Natural killer cell treated with Interleukin-12 subunit alpha and Interleukin-12 subunit beta and Interleukin-15 and Interleukin-18, amount 100 ng/mL, for 72 hours (primary cell): ENCODE measurements at places on chromosomes 11 and 22. TPM values are rescaled to one million over a fixed set of nuclear protein-coding genes. Genes with fewer than 3 reads are reported as not detected.
A peak's percentile ranks its signal among the peaks of the same experiment; 100 is the strongest.

Gene SHISAL1
- not detected for total RNA-seq

Gene LRRC75B
- total RNA-seq = 2.3 TPM

Gene KCNA4
- total RNA-seq = not detected

Gene STIP1
- total RNA-seq = 450 TPM

Gene SYCE3
- total RNA-seq = not detected

Gene RIC3
- 1.4 TPM for total RNA-seq

Gene ANO5
- not detected for total RNA-seq

Gene FIBIN
- not detected for total RNA-seq

Gene BAD
- 29.5 TPM for total RNA-seq

Gene CCND1
- 0.67 TPM for total RNA-seq

GRCh38 chr22:46446799-46447198, 90.6 kb downstream of the CELSR1 start:
- no peak overlapping the region for H3K27ac ChIP-seq
- peaks cover 9% of the 10 kb centered on the region for H3K27me3 ChIP-seq
- no peak overlapping the region for H3K4me3 ChIP-seq

DNA sequence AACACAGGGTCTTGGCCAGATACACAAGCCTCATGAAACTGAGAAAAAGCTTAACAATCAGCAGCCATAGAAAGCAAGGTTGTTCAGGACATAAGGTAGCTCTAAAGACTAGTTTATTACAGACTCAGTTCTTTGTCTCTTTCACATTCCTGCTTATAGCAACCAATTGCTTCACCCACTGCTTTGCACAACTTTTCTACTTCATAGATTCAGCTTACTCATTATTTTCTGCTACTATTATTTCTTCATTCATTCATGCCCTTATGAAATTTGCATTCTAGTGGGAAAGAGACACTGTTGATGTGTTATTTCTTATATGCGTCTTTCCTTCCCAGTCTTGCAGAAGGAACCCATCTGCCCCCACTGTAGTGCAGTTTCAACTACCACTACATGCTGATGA, 4.7 kb downstream of the CCDC34 start:
- peaks cover 7% of the 10 kb centered on the region for H3K4me1 ChIP-seq
- DNase-seq = no peak
- no peak overlapping the region for H3K4me3 ChIP-seq
- H3K27me3 ChIP-seq = no peaks in the 10 kb centered on the region
- no peak overlapping the region for H3K27ac ChIP-seq

- H3K4me1 ChIP-seq = peaks cover 36% of the 10 kb centered on the region
- DNase-seq = no peak
- no peaks in the 10 kb centered on the region for H3K27me3 ChIP-seq
- peak overlapping the region; percentile 98 for H3K27ac ChIP-seq
Observed at GRCh38 chr22:25448435-25449051, 115.9 kb upstream of the GRK3 start.

DNA sequence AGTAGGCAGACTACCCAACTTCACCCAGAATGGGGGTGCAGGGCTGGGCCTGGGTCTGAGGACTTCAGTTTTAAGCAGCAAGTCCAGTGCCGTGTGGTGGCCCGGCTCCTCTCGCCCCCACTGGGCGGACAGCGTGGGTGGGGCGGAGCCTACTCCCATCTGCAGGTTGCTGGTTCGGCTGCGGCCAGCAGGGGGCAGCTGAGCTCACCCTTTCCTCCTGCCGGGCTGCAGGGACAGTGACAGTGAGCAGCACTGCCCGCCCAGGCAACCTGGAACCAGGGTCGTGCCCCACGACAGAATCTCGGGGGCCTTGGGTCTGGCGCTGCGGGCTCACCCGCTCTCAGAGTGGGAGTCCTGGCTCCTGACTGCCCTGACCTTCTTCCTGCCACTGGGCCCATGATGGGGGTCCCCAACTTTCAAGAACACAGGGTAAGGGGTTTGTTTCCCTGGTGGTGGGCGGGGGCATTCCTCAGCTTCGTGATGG, 6.2 kb upstream of the NEAT1 start:
- H3K4me3 ChIP-seq = peak overlapping the region; percentile 98
- H3K36me3 ChIP-seq = no peaks in the 10 kb centered on the region
- H3K27ac ChIP-seq = peak overlapping the region; percentile 99
- peaks cover 48% of the 10 kb centered on the region for H3K4me1 ChIP-seq

GRCh38 chr11:65895482-65895981, 4.7 kb downstream of the FOSL1 start:
- peak overlapping the region; percentile 67 for H3K27ac ChIP-seq
- H3K4me1 ChIP-seq = peaks cover 39% of the 10 kb centered on the region
- H3K36me3 ChIP-seq = peaks cover 7% of the 10 kb centered on the region
- DNase-seq = no peak

- no peak overlapping the region for H3K4me3 ChIP-seq
- H3K4me1 ChIP-seq = no peaks in the 10 kb centered on the region
- no peak for DNase-seq
- no peaks in the 10 kb centered on the region for H3K27me3 ChIP-seq
Observed at GRCh38 chr11:15910761-15911160, 445.6 kb downstream of the SOX6 start.

DNA sequence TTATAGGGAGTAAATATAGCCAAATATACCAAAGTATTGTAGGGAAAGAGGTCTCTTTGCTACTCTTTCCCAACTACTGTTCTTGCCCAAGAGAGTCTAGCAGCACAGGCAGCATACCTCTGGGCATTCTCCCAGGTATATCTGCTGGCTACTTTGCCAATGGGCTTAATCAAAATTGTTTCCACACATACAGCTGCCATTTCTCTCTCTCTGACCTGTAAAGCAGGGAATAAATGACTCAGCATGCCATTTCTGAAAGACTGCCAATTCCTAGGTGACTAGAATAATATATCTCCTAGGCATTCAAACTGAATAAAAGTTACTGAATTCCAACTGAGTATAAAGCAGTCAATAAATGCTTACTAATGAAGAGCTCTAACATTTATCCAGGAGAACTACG, 44.6 kb downstream of the RDX start:
- H3K4me3 ChIP-seq = no peak overlapping the region
- DNase-seq = no peak
- H3K27ac ChIP-seq = no peak overlapping the region
- H3K4me1 ChIP-seq = peaks cover 5% of the 10 kb centered on the region
- H3K36me3 ChIP-seq = peaks cover 10% of the 10 kb centered on the region

- no peaks in the 10 kb centered on the region for H3K36me3 ChIP-seq
- H3K27ac ChIP-seq = peak overlapping the region; percentile 83
- H3K27me3 ChIP-seq = peaks cover 11% of the 10 kb centered on the region
- peaks cover 23% of the 10 kb centered on the region for H3K4me1 ChIP-seq
Observed at GRCh38 chr11:8910649-8911026, 351 bp upstream of the AKIP1 start.

GRCh38 chr11:2991452-2992233, 486 bp downstream of the NAP1L4 start:
- DNase-seq = no peak
- H3K27me3 ChIP-seq = no peaks in the 10 kb centered on the region
- peak overlapping the region; percentile 98 for H3K4me3 ChIP-seq
- peaks cover 8% of the 10 kb centered on the region for H3K36me3 ChIP-seq
- peak overlapping the region; percentile 99 for H3K27ac ChIP-seq

- peak within 1 kb of the TSS; percentile 96 for H3K4me3 ChIP-seq
- H3K27me3 ChIP-seq = no peaks in the 10 kb centered on the region
- H3K27ac ChIP-seq = peak within 1 kb of the TSS; percentile 97
- H3K36me3 ChIP-seq = peaks cover 8% of the 10 kb centered on the region
Observed at GRCh38 chr11:235997-236773, at the start of gene SIRT3. TSS of gene SIRT3 (minus strand) at chr11:236342. CDS start at chr11:236328, 14 bp downstream.

GRCh38 chr11:45440111-45440510, 154.0 kb upstream of the SYT13 start:
- H3K36me3 ChIP-seq = peaks cover 6% of the 10 kb centered on the region
- peaks cover 16% of the 10 kb centered on the region for H3K27me3 ChIP-seq
- H3K4me1 ChIP-seq = no peaks in the 10 kb centered on the region
- no peak overlapping the region for H3K27ac ChIP-seq
- H3K4me3 ChIP-seq = no peak overlapping the region

GRCh38 chr22:47997052-47997590, 1234.7 kb downstream of the TBC1D22A start:
- no peaks in the 10 kb centered on the region for H3K27me3 ChIP-seq

GRCh38 chr11:57203359-57203758, 21.6 kb downstream of the LRRC55 start:
- no peak for DNase-seq
- no peak overlapping the region for H3K4me3 ChIP-seq
- H3K27me3 ChIP-seq = peaks cover 24% of the 10 kb centered on the region
- H3K4me1 ChIP-seq = no peaks in the 10 kb centered on the region
- no peaks in the 10 kb centered on the region for H3K36me3 ChIP-seq
- H3K27ac ChIP-seq = no peak overlapping the region

DNA sequence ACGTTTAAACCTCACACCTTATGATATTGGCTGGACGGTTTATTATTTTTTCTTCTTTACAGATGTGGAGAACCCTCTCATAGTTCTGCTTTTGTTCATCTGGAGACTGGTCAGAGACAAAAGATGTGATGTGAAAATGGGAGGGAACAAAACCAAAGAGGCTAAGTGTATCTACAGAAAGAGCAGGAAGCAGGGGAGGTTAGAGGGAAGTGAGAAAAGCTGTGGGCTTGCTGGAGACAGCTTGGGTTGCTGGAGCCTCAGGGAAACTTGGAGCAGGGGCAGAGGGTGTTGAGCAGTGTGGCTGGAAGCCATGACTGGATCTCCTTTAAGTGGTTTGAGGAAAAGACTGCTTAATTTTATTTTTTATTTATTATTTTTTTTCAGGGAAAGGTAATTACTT, 79.0 kb upstream of the SNX19 start:
- no peak for DNase-seq
- H3K4me1 ChIP-seq = no peaks in the 10 kb centered on the region
- H3K36me3 ChIP-seq = no peaks in the 10 kb centered on the region
- no peak overlapping the region for H3K27ac ChIP-seq

GRCh38 chr11:59226396-59226795, 13.7 kb upstream of the MPEG1 start:
- DNase-seq = no peak
- peaks cover 9% of the 10 kb centered on the region for H3K4me1 ChIP-seq
- H3K27me3 ChIP-seq = peaks cover 18% of the 10 kb centered on the region
- no peak overlapping the region for H3K4me3 ChIP-seq
- H3K27ac ChIP-seq = no peak overlapping the region

- no peak for DNase-seq
- no peaks in the 10 kb centered on the region for H3K4me1 ChIP-seq
- no peak overlapping the region for H3K27ac ChIP-seq
- peaks cover 9% of the 10 kb centered on the region for H3K27me3 ChIP-seq
- H3K36me3 ChIP-seq = no peaks in the 10 kb centered on the region
- no peak overlapping the region for H3K4me3 ChIP-seq
Observed at GRCh38 chr11:44365616-44366015, 55.7 kb upstream of the ALX4 start.

DNA sequence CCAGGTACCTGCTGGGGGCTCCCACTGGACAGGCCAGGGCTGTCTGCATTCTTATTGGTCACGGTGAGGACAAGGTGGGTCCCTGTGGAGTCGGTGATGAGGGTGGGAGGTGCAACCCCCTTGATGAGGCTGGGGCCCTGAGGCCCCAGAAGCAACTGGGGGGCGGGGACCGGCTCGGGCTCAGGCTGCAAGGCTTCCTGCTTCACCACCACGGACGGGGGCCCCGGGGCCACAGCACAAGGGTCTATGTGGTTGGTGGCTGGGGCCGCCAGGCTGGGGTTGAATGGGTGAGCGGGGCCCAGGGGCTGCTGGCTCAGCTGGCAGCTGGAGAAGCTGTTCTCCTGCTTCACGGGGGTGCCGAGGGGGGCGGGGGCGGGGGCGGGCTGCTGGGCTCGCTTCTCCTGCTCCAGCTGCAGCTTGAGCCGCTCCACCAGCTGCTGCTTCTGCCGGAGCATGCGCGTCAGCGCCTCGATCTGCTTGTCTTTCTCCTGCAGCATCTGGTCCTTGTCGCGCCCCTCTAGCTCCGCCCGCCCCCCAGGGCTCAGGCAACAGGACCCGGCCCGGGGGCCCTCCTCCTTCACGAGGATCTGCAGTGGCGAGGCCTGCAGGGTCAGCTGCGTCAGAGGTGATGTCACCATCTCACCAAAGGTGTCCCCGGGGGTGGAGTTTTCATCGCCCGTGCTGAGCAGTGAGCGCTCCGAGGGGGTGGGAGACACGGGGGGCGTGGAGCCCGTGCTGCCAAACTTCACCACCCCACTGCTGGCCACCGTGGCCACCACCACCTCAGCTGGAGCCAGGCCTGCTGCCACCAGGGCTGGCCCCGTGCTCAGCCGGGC, 48.2 kb downstream of the SGSM3 start:
- no peak overlapping the region for H3K27ac ChIP-seq
- peak; percentile 59 for DNase-seq
- H3K27me3 ChIP-seq = no peaks in the 10 kb centered on the region
- peaks cover 33% of the 10 kb centered on the region for H3K4me1 ChIP-seq
- H3K4me3 ChIP-seq = no peak overlapping the region
- H3K36me3 ChIP-seq = peaks cover 27% of the 10 kb centered on the region

GRCh38 chr11:67441098-67441563, 2.1 kb downstream of the CORO1B start:
- no peaks in the 10 kb centered on the region for H3K36me3 ChIP-seq
- H3K27me3 ChIP-seq = no peaks in the 10 kb centered on the region
- H3K27ac ChIP-seq = peak overlapping the region; percentile 92
- peaks cover 60% of the 10 kb centered on the region for H3K4me1 ChIP-seq

- H3K36me3 ChIP-seq = no peaks in the 10 kb centered on the region
- no peak for DNase-seq
- no peak overlapping the region for H3K4me3 ChIP-seq
- H3K4me1 ChIP-seq = no peaks in the 10 kb centered on the region
- peaks cover 13% of the 10 kb centered on the region for H3K27me3 ChIP-seq
Observed at GRCh38 chr11:2766166-2766565, 66.4 kb upstream of the KCNQ1OT1 start.

DNA sequence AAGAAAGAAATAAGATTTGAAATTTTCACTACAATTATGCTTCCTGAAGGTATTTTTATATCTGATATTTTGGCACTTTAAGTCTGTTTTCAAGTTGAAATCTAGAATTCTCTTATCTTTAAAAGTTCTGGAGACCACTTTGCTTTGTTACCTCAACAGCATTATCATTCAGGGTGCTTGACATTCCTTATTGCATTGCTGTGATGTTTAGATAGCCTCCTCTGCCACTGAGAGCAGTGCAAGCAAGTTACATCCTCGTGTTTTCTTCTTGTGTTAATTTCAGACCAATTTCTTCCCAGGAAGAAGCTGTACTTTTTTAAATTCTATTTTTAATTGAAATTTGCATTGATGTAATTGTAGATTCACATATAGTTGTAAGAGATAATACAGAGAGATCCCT, 333.9 kb upstream of the KIRREL3 start:
- H3K4me3 ChIP-seq = no peak overlapping the region
- no peaks in the 10 kb centered on the region for H3K4me1 ChIP-seq
- no peaks in the 10 kb centered on the region for H3K36me3 ChIP-seq
